ENCODE measurements at places on chromosomes 13 and 19. TPM values are rescaled to one million over a fixed set of nuclear protein-coding genes. Genes with fewer than 3 reads are reported as not detected.

Gene CTXN1
- 0.56 TPM for total RNA-seq

Gene NOVA2
- total RNA-seq, result not detected

Gene C13orf42
- not detected for total RNA-seq

Gene PBX4
- total RNA-seq, result 0.90 TPM

Gene VAV1
- total RNA-seq, result not detected

- H3K4me1 ChIP-seq, result no peaks in the 10 kb centered on the region
- H3K36me3 ChIP-seq, result no peaks in the 10 kb centered on the region
- no peak overlapping the region for H3K4me3 ChIP-seq
- no peak for DNase-seq
- H3K27me3 ChIP-seq, result no peaks in the 10 kb centered on the region
Measured at GRCh38 chr13:26025196-26025595, 26.6 kb downstream of the SHISA2 start.

GRCh38 chr19:38263689-38264485, 486 bp upstream of the SPINT2 start:
- H3K4me1 ChIP-seq, result peaks cover 10% of the 10 kb centered on the region
- no peaks in the 10 kb centered on the region for H3K27me3 ChIP-seq
- H3K4me3 ChIP-seq, result peak overlapping the region; percentile 15
- no peak overlapping the region for H3K27ac ChIP-seq

GRCh38 chr19:47187797-47188196, 43.2 kb downstream of the BBC3 start:
- DNase-seq, result no peak
- no peak overlapping the region for H3K4me3 ChIP-seq
- peaks cover 11% of the 10 kb centered on the region for H3K36me3 ChIP-seq
- H3K4me1 ChIP-seq, result peaks cover 11% of the 10 kb centered on the region
- no peaks in the 10 kb centered on the region for H3K27me3 ChIP-seq

DNA sequence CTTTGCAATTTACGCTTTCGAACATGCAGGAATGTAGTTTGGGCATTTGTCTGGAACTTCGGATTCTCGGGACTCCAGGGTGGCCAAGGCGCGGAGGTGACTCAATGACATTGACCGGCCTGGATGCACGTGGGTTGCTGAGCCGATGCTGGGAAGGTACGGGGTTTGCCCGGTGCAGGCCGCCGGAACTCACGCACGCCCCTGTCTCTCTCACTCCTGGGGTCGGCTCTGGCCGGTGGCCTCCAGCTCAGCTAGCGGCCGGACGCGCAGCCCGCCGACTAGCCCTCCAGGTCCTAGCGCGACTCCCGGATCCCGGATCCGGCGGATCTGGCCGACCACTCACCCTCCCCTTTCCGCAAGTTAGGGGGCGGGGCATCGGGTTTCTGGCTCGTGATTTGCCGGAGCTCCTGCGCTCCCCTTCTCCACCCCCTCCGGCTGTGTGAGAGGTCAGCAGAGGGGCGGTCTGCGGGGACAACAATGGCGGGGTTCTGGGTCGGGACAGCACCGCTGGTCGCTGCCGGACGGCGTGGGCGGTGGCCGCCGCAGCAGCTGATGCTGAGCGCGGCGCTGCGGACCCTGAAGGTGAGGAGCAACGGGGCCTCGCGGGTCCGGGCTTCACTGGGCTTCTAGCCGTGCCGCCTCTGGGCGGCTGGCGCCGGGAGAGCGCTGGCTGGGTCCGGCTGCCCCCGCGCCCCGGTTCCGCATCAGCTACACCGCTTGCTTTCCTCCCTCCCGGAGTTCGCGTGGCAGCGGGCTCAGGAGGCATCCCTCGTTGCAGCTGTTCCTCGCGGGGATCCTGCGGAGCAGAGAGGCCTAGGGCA, at the start of gene PCCA:
TSS of gene PCCA (plus strand) at position 450 of the 821 bp plus-strand sequence. CDS start at position 478, 28 bp downstream.
- H3K27ac ChIP-seq, result peak within 1 kb of the TSS; percentile 87
- DNase-seq, result peak; percentile 89
- H3K27me3 ChIP-seq, result no peaks in the 10 kb centered on the region
- H3K36me3 ChIP-seq, result peaks cover 5% of the 10 kb centered on the region
- H3K4me3 ChIP-seq, result peak within 1 kb of the TSS; percentile 75

DNA sequence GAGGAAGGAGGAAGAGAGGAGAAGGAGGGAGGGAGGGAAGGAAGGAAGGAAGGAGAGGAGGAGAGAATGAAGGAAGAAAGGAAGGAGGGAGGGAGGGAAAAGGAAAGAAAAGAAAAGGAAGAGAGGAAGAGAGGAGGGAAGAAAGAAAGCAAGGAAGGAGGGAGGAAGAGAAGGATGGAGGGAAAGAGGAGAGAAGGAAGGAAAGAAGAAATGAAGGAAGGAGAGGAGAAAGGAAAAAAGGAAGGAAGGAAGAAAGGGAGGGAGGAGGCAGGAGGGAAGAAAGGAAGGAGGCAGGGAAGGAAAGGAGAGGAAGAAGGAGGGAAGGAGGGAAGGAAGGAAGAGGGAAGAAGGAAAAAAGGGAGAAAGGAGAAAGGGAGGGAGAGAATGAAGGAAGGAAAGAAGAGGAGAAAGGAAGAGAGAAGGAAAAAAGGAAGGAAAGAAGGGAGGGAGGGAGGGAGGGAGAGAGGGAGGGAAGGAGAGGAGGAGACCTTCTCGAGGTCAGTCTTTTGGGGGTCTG, 13.4 kb upstream of the CASP14 start:
- H3K27ac ChIP-seq, result no peak overlapping the region
- H3K4me3 ChIP-seq, result no peak overlapping the region
- DNase-seq, result no peak
- no peaks in the 10 kb centered on the region for H3K4me1 ChIP-seq
- H3K36me3 ChIP-seq, result no peaks in the 10 kb centered on the region

DNA sequence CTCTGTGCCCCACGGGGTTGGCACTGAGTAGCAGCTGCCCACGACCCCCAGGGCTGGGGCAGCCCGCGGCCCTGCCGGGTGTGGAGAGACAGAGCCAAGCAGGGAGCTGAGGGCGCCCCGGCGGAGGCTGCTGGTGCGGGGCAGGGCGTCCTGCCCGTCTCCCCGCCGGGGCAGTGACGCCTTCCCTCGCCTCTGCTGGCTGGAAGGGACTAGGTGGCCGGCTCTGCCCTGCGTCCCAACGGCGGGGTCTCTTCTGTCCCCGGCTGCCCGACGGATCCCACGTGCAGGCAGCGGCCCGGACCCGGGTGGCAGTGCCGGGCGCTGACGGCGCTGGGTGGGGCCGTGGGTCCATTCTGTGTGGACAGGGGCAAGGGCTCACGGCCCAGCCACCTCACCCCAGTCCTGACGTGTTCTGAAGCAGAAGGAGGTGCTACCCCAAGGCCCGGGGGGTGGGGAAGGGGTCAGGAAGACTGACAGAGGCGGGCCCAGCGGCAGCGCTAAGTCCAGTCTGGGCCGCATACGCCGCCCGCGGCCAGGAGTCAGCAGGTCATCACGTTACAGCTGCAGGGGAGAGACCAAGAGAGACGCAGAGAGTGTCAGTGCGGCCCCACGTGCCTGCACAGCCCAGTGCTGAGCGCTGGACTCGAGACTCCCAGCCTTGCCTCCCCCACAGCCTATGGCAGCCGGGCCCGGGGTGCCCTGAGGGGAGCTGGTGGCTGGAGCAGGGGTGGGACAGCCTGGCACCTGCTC, 15.1 kb upstream of the PLPP2 start:
- no peak overlapping the region for H3K4me3 ChIP-seq
- H3K27ac ChIP-seq, result no peak overlapping the region
- peaks cover 51% of the 10 kb centered on the region for H3K36me3 ChIP-seq
- H3K27me3 ChIP-seq, result no peaks in the 10 kb centered on the region
- no peak for DNase-seq

DNA sequence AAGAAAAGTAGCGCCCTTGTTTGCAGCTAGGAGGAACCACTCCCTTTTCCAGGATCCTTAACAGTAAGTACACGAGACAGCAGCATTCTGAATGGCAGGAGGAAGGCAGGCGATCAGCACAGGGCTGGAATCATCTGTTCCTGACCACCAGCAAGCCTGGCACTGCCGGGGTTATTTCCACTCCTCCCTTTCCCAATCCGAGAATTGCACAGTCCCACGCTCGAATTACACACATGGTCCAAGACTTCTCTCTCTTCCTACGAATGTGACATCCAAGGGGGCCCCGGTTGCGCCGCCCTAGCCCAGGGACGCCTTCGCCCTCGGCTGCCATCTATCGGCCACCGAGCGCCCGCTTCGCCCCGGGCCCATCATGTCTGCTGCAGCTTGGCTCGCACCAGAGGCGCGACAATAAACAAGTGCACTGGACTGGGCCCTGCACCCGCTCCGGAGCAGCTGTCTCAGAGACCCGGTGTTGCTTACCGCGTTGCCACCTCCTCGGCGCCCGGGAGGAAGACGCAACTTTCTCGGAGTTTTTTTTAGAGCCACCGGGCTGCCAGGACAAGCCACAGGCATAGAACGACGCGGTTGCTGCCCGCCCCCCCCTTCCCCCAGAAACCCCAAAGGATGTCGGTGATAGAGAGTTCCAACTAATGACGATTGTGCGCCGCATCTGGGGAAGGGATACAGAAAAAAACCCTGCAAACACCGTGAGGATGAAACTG, at the start of gene SLITRK5:
TSS of gene SLITRK5 (plus strand) at position 341 of the 722 bp plus-strand sequence. CDS start 4,018 bp downstream, outside the sequence.
- H3K36me3 ChIP-seq, result no peaks in the 10 kb centered on the region
- no peak within 1 kb of the TSS for H3K27ac ChIP-seq
- H3K4me1 ChIP-seq, result no peaks in the 10 kb centered on the region
- H3K27me3 ChIP-seq, result peaks cover 25% of the 10 kb centered on the region
- DNase-seq, result peak; percentile 16
- peak within 1 kb of the TSS; percentile 13 for H3K4me3 ChIP-seq

- no peak for DNase-seq
- no peak overlapping the region for H3K27ac ChIP-seq
- no peaks in the 10 kb centered on the region for H3K36me3 ChIP-seq
- H3K4me1 ChIP-seq, result no peaks in the 10 kb centered on the region
- H3K27me3 ChIP-seq, result no peaks in the 10 kb centered on the region
Measured at GRCh38 chr19:32189956-32190706, 155.3 kb upstream of the ZNF507 start.

GRCh38 chr13:24280720-24281119, 28.7 kb upstream of the C1QTNF9 start:
- H3K27me3 ChIP-seq, result no peaks in the 10 kb centered on the region
- peak; percentile 20 for DNase-seq
- H3K4me1 ChIP-seq, result peaks cover 4% of the 10 kb centered on the region

- DNase-seq, result peak; percentile 56
- H3K4me3 ChIP-seq, result no peak overlapping the region
- H3K27me3 ChIP-seq, result peaks cover 3% of the 10 kb centered on the region
- no peaks in the 10 kb centered on the region for H3K36me3 ChIP-seq
- peaks cover under 1% of the 10 kb centered on the region for H3K4me1 ChIP-seq
Measured at GRCh38 chr19:15101479-15102082, 5.6 kb upstream of the SYDE1 start.

GRCh38 chr19:5246554-5247155, 94.0 kb downstream of the PTPRS start:
- H3K27me3 ChIP-seq, result no peaks in the 10 kb centered on the region
- no peak overlapping the region for H3K27ac ChIP-seq
- peaks cover 34% of the 10 kb centered on the region for H3K36me3 ChIP-seq
- no peak for DNase-seq

DNA sequence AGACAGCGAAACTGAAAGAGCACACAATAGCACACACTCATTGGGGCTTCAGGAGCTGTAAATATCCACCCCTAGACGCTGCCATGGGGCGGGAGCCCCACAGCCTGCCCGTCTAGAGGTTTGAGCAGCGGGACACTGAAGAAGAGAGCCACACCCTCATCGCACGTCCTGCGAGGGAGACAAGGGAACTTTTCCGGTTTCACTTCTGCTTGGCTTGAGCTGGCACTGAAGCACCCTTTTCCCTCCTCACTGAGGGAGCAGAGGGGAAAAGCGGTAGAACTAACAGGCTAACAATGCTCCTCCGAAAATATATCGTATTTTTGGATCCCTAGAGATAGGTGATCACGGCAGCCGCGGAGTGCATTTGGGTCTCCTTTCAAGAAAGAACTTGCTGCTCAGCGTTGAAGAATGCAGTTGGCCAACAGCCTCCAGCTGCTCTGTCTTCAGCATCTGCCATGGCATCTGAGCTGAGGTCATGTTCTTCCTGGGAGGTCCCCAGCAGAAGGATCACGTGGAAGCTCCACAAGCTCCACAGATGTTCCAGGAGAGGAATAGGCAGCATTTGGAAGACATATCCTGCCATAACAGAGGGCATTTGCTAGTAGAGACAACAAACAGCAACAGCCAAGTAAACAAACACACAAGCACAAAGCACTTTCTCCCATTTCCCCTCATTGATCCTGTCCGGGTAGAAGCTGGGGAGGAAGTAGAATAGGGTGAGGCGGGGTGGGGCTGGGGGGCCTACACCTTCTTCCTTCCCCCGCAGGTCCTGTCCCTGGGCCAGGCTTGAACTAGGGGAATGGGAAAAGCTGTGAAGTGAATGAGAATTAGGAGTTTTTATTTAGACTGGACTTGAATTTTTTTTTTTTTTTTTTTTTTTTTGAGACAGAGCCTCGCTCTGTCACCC, 44.8 kb upstream of the ALOX5AP start:
- peak; percentile 99 for DNase-seq
- no peaks in the 10 kb centered on the region for H3K27me3 ChIP-seq
- H3K4me3 ChIP-seq, result peak overlapping the region; percentile 31
- H3K36me3 ChIP-seq, result no peaks in the 10 kb centered on the region

DNA sequence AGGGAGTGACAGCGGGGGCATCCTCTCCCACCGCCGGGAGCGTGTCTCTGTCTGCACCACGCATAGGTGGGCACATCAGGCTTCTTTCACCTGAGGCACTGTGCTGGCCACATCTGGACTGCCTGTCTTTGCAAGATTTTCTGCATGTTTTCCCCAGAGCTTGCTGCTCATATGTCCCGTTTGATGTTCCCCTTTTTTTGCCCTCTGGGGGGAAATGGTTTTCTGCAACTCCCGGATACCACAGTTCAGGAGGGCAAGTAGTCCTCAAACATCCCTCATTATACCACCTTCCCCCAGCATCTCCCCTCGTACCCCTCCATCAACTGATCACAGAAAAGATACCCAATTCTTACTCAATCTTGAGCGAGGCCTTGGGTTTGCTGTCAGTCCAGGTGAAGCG, 168.0 kb downstream of the PAN3 start:
- H3K4me1 ChIP-seq, result no peaks in the 10 kb centered on the region
- H3K36me3 ChIP-seq, result no peaks in the 10 kb centered on the region
- DNase-seq, result no peak
- H3K4me3 ChIP-seq, result no peak overlapping the region

DNA sequence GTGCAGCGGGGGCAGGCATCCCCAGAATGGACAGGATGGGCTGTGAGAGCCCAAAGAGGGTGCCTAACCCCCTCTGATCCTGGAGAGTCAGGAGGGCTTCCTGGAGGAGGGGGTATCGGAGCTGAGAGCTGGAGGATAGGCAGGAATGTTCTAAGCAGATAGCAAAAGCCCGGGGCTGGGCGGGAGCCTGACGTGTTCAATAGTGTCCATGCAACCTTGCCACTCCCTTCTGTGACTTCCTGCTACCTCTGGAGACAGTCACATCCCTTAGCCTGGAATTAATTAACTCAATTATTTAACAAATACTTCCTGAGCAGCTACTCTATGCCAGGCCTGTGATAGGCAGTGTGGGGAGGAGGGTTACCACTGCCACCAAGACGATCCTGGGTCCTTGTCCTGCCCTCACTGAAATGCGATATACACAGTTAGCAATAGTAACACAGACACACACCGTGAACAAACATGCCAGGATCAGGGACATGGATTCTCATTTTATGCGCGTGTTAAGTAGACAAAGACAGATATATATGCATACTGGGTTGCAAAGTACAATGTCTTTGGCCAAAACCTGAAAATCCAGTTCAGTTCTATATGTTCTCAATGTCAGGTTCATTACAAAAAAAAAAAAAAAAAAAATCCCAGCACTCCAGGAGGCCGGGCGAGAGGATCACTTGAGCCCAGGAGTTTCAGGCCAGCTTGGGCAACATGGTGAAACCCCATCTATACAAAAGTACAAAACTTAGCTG, 10.7 kb downstream of the AP2S1 start:
- peaks cover 40% of the 10 kb centered on the region for H3K36me3 ChIP-seq
- no peak for DNase-seq
- no peak overlapping the region for H3K4me3 ChIP-seq
- H3K27ac ChIP-seq, result peak overlapping the region; percentile 56
- H3K27me3 ChIP-seq, result no peaks in the 10 kb centered on the region

GRCh38 chr13:113245849-113246796, 36.7 kb downstream of the CUL4A start:
- no peaks in the 10 kb centered on the region for H3K27me3 ChIP-seq
- no peak overlapping the region for H3K4me3 ChIP-seq
- H3K36me3 ChIP-seq, result peaks cover 65% of the 10 kb centered on the region
- no peaks in the 10 kb centered on the region for H3K4me1 ChIP-seq
